HTR-8/SVneo (cell line): ENCODE measurements at places on chromosomes 7 and 10.
A peak's percentile ranks its signal among the peaks of the same experiment; 100 is the strongest.

DNA sequence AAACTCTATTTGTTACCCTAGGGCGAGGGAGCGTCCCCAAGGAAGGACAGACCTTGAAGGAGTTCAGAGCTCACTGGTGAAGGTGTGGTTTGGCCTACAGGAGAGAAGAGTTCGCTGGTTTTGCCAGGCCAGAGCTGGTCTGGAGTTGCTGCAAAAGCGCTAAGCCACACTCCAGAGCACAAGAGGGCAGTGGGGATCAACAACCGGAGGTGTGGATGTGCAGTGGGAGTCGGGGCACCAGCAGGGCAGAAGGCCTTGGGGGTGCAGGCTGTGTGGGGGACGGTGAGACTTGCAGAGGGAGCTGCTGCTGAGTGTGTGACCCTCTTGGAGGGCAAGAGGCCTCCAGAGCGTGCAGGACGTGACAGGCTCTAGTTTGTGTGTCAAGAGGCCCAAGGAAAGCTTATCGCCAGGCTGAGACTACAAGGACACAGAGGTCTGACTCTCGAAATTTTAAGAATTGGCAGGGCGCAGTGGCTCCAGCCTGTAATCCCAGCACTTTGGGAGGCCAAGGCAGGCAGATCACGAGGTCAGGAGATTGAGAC is 14.3 kb upstream of the CUL1 start:
- no peak for DNase-seq

GRCh38 chr7:87202705-87203104 is 16.8 kb downstream of the TMEM243 start:
- DNase-seq, result no peak

- no peak for DNase-seq
Measured at GRCh38 chr10:122855745-122856144, 10.1 kb upstream of the CUZD1 start.

GRCh38 chr10:47255033-47255813 is 44.8 kb upstream of the GDF10 start:
- DNase-seq, result no peak

GRCh38 chr10:3532644-3533043 is 252.4 kb downstream of the KLF6 start:
- no peak for DNase-seq

GRCh38 chr10:15237351-15237750 is 68.9 kb upstream of the NMT2 start:
- DNase-seq, result no peak

GRCh38 chr7:98394377-98394836 is 6.5 kb downstream of the BAIAP2L1 start:
- DNase-seq, result peak; percentile 41

GRCh38 chr10:133123746-133124356 is 36.1 kb downstream of the ADGRA1 start:
- no peak for DNase-seq

- no peak for DNase-seq
Measured at GRCh38 chr7:94700926-94701554, 45.1 kb upstream of the SGCE start.

- no peak for DNase-seq
Measured at GRCh38 chr10:105974803-105975456, 1189.6 kb downstream of the SORCS1 start.

DNA sequence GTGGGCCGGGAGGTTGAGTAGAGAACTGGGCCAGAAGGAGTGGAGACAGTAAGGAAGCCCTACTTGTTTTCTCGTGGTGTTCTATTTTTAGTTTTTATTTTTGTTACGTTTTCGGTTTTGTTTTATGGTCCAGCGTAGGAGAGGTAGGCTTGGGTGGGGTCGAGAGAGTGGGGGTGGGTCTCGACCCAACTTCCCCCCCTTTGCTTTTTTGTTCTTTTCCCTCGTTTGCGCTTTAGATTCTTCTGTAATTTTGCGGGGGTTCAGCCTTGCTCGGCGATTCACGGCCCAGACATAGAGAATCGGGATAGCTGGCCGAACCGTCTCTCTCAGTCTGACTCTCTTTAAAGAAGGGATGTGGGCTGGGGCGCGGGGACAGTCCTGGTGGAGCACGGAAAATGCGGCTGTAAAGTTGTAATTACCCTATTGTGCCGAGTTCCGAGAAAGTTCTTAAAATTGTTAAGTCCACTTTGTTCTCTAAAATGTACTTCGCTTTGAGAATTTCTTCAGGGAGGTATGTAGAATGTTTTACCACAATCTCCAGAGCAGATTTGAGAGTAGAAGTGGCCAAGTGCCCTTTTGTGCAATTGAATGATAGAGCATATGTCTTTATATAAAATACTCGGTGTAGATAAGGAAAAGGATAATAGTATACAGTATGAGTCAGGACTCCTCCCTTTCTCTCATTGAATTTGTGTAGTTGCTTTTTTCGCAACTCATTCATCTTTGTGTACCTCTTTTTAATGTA is 816 bp downstream of the DMTF1 start:
- DNase-seq, result no peak

DNA sequence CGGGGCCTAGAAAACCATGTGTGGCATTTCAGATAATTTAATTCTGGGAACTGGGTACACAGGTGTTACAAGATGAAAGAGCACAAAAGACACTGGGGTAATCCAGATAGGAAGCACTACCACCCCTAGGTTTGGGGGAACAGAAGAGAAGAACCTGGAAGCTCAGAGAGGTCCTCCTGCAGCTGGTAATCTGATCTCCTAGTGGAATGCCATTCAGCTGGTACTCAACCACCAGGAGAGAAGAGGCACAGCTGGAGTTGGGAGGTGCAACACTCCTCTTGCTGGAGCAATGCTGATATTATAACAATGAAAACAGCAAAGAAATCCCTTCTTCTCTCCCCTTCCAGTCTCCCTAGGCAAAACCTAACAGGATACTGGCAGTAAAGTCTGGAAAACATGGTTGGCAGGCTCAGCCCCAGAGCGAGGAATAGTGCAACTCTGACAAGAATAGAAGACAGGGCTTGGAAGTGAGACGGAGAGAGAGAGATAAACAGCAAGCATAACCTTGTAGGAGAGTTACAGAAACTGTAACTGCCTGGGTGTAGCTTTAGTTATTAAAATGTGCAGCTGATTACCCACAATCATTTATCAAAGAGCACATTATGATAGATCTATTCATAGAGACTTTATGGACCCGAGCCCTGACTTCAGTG is 35.0 kb downstream of the NRF1 start:
- no peak for DNase-seq

GRCh38 chr10:118481871-118482270 is 113.6 kb downstream of the PRLHR start:
- DNase-seq, result no peak

DNA sequence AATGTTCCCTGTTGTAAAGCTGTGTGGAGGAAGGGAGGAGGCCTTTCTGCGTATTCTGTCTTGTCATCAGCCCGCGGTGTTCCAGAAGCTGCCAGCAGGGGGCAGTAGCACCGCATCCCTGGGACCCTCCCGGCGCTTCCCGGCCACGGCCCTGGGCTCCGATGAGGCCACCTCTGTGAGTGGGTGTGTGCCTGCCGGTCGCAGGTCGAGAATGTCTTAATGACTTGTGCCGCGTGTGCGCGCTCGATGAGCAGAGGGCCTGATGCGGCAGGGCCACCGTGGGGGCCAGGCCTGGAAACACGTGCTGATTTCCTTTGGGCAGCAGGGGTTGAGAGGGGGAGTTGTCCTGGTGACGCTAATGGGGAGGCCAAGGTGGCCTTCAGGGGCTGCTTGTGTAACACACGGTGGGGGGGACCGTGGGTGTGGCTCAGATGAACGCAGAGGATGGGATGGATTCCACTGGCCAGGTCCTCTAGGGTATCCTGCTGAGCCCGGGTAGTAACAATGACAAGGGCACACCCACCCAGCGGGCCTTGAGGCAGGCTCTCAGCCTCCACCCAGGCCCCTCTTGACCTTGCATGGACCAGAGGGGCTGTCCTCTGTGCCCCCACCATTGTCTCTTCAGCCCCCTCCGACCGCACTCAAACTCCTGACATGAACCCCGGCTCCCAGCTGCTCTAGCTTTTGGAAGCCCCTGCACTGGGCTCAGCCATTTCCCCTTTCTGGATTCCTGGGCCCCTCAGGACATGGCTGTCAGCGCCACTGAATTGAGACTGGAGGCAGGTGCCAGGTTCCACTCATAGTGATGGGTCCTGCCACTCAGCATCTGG is 135.9 kb upstream of the PODXL start:
- DNase-seq, result peak; percentile 36

GRCh38 chr7:82423446-82423845 is 20.1 kb downstream of the CACNA2D1 start:
- no peak for DNase-seq

- no peak for DNase-seq
Measured at GRCh38 chr10:68434657-68435056, 27.6 kb upstream of the RUFY2 start.

- DNase-seq, result no peak
Measured at GRCh38 chr7:88331322-88331721, 24.6 kb upstream of the STEAP4 start.

DNA sequence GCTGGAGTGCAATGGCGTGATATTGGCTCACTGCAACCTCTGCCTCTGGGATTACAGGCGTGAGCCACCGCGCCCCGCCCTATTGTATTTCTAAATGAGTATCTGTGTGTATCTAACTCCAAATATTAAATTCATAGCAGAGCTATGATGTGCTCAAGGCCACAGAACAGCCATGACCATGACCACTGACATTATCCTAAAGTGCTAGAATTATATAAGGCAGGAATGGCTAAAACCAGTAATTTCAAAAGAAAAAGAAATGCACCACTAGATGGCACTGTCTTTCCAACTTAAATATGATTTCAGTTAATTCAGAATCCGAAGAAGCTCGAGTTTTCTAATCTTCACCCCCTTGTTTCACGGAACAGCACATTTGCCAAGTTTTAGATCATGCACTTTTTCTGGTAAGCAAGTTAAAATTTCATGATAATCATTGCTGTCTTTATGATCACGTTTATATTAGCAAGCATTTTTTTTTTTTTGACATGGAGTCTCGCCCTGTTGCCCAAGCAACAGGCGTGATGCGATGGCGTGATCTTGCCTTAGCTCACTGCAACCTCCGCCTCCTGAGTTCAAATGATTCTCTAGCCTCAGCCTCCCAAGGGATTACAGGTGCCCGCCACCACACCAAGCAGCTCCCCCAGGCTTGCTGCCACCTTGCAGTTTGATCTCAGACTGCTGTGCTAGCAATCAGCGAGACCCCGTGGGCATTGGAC is 65.3 kb downstream of the OR13A1 start:
- peak; percentile 27 for DNase-seq

DNA sequence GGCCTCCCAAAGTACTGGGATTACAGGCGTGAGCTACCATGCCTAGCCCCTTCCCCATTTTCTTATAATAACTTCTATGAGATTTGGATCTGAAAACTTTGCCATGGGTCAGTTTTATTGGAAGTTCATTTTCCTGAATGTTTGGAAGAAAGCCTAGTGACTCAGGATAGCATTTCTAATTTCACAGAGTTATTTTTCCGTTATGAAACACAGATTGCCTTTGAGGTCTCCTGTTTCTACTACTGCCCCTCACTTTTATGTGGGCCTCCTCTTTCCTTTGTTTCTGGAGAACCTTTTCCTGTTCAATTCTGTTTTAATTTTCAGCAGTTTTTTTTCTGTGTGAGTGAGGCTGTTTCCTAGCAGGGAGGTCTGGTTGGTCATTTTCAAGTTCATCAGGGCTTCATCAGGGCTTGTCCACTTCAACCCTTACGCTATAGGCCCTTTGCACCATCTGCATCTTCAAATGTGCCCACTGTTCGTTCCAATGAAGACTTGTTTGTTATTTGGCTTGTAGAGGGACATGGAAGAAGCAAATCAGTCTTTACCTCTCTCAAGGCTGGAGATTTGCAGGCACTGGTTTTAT is 58.7 kb downstream of the BMPR1A start:
- DNase-seq, result no peak

DNA sequence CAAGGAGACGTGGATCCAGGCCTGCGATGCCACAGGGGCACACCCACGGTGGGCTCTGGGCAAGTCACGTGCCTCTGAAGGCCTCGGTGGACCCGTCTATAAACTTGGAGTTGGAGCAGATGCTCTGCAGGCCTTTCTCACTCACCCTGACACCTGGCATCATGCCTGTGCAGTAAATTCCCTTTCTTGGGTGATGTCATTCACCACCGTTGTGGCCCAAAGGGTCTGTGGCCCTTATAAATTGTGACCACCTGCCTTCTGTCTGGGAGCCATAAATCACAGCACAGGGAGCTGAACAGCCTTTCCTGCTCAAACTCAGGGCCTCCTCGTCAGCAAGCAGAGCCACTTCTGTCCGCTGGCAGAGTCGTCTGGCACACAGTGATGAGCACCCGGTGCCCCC is 52.2 kb downstream of the GPAM start:
- no peak for DNase-seq

GRCh38 chr10:60762554-60762953 is 15.7 kb upstream of the CDK1 start:
- DNase-seq, result no peak

DNA sequence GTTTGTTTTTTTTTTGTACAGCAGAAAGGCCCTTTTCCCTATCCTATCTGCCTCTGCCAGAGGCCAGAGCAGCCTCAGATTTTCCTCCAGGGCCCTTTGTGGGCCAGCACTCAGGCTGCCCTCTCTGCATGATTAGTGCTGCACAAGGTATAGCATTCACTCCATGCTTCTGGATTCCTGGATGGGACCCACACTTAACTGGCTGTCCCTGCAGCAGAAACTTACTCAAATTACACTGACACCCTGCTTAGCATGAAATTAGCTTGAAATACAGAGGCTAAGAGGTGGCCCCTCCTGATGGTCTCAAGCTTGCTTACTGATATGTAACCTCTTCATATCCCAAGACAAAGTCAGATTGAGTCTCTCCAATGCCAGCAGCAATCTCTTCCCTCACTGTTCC is 239.3 kb downstream of the SORCS1 start:
- no peak for DNase-seq

GRCh38 chr7:108598153-108598552 is 28.5 kb downstream of the DNAJB9 start:
- no peak for DNase-seq

DNA sequence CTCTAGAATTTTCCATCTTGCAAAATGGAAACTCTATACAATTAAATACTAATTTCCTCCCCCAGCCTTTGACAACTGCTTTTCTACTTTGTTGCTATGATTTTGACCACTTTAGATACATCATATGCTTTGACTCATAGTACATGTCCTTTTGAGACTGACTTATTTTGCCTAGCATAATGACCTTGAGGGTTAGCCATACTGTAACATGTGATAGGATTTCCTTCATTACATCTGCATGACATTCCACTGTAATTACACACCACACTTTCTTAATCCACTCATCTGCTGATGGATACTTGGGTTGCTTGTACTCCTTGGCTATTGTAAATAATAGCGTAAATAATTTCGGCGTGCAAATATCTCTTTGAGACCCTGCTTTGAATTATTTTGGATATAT is 127.7 kb downstream of the JAZF1 start:
- no peak for DNase-seq

DNA sequence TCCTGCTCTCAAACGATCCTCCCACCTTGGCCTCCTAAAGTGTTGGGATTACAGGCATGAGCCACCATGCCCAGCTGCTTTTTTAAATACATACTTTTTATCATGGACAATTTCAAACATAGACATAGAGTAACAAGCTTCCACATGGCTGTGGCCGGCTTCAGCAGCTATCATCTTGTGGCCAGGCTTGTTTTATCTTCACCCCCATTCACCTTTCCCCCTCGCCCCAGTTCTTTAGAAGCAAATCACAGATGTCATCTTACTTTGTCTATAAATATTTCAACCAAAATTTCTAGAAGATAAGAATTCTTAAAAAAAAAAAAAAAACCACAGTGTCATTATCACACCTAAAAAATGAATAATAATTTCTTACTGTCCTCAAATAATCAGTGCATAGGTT is 5.9 kb downstream of the FOXK1 start:
- DNase-seq, result no peak

GRCh38 chr7:129493555-129493954 is 8.8 kb upstream of the SMKR1 start:
- DNase-seq, result no peak

- no peak for DNase-seq
Measured at GRCh38 chr7:104524853-104525252, 196.4 kb downstream of the LHFPL3 start.
